Ascending aorta (tissue), 2 donors: ENCODE measurements at places on chromosomes 7 and 10.

DNA sequence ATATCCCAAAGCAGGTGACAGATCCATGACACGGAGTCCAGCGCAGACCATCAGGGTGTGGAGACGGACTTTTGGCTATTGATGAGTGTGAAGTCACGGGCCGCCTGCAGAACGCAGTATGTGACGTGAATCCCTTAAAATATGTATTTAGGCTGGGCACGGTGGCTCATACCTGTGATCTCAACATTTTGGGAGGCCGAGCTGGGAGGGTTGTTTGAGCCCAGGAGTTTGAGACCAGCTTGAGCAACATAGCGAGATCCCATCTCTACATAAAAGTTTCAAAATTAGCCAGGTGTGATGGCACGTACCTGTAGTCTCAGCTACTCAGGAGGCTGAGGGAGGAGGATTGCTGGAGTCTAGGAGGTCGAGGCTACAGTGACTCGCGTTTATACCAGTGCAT, 1.9 kb upstream of the AMZ1 start:
- DNase-seq, result no peak

DNA sequence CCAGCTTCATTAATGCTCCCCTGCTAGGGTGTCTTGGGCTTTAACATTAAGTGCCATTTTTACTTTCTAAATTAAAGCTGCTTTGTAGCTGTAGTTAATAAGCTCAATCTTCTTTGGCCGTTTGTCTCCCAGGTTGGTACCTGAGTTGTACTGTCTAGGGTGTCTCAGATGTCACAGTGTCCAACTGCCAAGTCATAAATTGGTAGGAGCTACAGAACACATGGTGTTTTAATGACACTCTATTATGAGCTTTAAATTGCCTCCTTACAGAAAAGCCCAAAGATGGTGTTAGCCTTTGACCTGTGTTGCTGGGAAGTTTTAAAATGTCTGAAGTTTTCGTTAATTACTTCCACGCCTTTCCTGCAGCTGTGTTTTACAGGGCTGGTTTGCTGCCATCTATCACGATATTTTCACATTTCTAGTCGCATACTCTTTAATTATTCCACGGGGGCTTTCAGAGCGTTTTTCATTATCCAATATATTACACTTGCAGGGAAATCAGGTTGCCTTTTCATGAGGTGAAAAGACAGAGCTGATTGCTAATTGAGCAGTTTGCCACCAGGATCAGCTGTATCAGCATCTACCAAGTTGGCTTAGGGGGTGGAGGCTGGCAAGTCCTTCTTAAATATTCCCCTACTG, 247.8 kb upstream of the PLPP4 start:
- DNase-seq, result no peak

DNA sequence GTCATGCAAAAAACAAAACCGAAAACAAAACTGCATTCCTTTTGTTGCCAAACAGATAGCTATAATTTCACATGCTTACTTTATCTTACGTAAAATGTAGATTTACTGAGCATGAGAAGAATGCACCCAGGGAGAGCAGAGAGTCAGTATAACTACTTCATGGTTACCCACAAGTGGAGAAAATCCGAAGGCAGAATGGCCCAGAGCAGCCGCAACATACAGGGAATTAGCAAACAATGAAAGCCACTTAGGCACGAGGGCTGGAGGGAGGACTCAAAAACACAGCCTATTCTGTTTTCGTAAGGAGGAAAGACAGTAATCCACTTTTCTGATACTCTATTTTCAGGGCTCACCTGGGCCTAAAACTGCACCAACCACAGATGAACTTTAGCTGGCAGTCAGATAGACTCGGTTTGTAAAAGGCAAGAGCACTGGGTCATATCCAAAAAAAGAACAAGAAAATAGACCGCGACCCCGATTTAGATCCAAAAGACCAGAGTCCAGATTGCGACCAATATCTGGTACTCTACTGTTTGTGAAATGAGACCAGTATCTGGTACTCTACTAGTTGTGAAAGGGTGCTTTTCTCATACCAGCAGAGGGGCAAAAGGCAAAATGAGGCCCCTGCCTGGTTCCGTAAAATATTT, 1.3 kb downstream of the ITPRIP start:
- DNase-seq, result no peak

GRCh38 chr10:78255214-78255613, 221.6 kb downstream of the RPS24 start:
- DNase-seq, result no peak

GRCh38 chr10:18949391-18949790, 99.2 kb upstream of the MALRD1 start:
- no peak for DNase-seq

DNA sequence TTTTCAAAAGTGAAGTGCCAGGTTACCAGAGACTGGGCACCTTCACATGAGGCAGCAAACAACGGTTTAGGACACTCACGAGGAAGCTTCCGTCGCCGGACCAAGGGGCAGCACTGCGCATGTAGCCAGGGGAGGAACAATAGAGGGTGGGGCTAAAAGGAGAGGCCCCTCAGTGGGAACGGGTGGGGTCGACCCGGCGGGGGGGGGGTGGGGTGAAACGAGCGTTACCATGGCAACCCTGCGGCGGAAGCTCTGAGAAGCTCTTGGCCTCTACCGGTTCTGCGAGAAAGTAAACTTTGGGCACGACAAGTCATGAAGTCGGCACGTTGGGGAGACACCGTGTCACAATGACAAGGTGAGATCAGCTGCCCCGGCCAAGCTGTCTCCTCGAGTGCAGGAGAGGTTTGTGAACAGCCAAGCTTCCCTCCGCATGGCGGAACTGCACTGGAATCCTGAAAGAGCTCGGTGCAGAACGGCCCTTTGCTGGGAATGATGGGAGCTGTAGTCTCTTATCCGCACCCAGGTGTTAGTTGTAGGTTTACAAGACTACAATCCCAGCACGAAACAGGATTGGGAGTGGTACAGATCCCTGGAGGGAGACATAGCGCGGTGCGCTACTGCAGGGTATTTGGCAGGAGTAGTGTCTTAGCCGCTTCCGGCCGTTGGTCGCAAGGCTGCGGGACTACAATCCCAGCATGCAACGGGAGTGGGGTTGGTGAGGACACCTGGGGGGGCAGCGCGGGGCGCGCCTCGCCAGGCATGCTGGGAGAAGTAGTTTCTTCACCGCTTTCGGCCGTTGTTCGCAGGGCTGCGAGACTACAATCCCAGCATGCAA, 72.8 kb upstream of the ZNF722 start:
- DNase-seq, result peak; percentile 78

GRCh38 chr10:9198611-9199010, 1144.1 kb downstream of the GATA3 start:
- no peak for DNase-seq
